ENCODE measurements at places on chromosomes 4 and X. TPM values are rescaled to one million over a fixed set of nuclear protein-coding genes. Genes with fewer than 3 reads are reported as not detected.

The SLC9B1 gene
- 0.14 TPM for total RNA-seq

The FGF13 gene
- total RNA-seq, result 3.0 TPM

The HGFAC gene
- 0.21 TPM for total RNA-seq

The MID2 gene
- 31.2 TPM for total RNA-seq

The MUC7 gene
- total RNA-seq, result not detected

Data from nasal cavity respiratory epithelium epithelial cell of viscerocranial mucosa (primary cell).